ENCODE measurements at places on chromosomes 1 and 21. TPM values are rescaled to one million over a fixed set of nuclear protein-coding genes. Genes with fewer than 3 reads are reported as not detected.

GRCh38 chr1:17955302-17956285 is 152.0 kb upstream of the IGSF21 start:
- H3K27me3 ChIP-seq: no peaks in the 10 kb centered on the region
- no peaks in the 10 kb centered on the region for H3K36me3 ChIP-seq
- no peaks in the 10 kb centered on the region for H3K4me1 ChIP-seq
- no peak overlapping the region for H3K27ac ChIP-seq

DNA sequence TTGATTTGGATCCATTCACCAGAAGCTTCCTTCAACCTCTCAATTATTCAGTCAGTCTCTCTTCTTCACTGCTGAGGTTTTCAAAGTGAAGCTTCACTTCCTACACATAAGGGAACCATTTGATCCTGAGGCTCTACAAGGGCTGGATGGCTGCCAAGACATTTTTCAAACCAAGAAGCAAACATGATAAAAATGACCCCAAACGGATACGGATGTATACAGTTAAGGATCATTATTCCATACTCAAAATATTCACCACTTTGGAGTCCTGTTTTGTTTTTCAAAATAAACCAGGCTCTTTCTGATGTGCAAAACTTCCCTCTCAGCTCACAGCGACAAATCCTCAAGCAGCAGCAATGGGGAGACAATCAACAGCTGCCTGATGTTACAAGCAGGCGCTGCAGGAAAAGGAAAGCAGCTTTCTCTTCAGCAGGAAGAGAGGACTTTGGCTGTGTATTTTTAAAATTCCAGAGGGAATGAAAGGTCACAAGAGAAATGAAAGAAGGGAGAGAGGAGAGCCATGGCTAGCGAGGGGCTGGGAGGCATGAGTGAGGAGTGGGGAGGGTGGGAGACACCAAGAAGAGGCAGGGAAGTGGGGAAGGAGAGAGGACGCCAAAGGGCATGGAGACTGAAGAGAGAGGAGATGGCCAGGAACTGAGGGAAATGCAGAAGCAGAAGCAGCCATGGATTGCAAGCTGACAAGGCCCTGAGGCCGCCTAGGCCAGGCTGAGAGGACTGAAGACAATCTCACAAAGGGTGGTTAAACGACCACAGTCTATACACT is 145.4 kb downstream of the SLC45A1 start:
- no peak overlapping the region for H3K4me3 ChIP-seq
- H3K4me1 ChIP-seq: peaks cover 22% of the 10 kb centered on the region
- H3K36me3 ChIP-seq: no peaks in the 10 kb centered on the region
- no peak for DNase-seq

- H3K36me3 ChIP-seq: no peaks in the 10 kb centered on the region
- peaks cover 5% of the 10 kb centered on the region for H3K27me3 ChIP-seq
- peaks cover 3% of the 10 kb centered on the region for H3K4me1 ChIP-seq
- DNase-seq: no peak
- no peak overlapping the region for H3K4me3 ChIP-seq
Measured at GRCh38 chr1:205456868-205457745, 1.3 kb upstream of the BLACAT1 start.

- no peak for DNase-seq
- H3K27ac ChIP-seq: no peak overlapping the region
Measured at GRCh38 chr1:20830378-20830777, 43.3 kb upstream of the HP1BP3 start.

DNA sequence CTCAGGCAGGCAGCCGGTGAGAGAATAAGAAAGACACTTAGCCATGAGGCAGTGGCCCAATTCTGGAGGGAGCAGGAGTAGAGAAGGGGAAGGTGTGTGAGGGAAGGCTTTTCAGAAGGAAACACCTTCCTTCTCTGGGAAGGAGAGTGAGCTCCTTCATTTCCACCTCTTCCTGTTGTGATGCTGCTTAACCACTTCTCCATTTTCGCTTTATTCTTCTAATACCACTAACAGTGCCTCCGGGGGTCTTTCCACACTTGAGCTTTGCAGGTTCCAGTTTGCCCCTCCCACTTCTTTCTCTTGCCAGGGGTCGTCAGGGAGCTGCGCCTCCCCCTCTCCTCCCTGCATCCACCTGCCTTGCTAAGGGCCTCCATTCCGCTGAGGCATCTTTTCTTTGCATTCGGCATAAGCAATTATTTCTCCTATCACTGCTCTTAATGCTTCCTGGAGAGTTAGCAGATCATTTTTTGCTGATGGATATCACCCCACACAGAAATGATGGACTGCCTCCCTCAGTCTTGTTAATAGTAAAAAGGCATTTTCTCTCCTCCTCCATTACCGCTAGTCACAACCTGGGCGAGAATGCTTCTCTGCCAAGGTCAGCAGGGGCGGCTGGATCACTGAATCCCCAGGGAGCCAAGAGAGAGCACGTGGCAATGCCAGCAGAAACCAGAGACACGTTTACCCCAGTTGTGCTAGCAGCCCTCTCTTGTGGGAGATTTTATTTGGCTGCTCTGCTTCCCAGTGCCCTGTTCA is 74.8 kb downstream of the ELAVL4 start:
- H3K4me3 ChIP-seq: no peak overlapping the region
- no peak overlapping the region for H3K27ac ChIP-seq
- no peaks in the 10 kb centered on the region for H3K4me1 ChIP-seq
- H3K36me3 ChIP-seq: no peaks in the 10 kb centered on the region

GRCh38 chr1:43009274-43009673 is 50.6 kb upstream of the SLC2A1 start:
- H3K27ac ChIP-seq: no peak overlapping the region
- H3K36me3 ChIP-seq: no peaks in the 10 kb centered on the region
- H3K4me3 ChIP-seq: no peak overlapping the region
- H3K27me3 ChIP-seq: no peaks in the 10 kb centered on the region
- DNase-seq: no peak

GRCh38 chr1:12769031-12769430 is 4.5 kb upstream of the PRAMEF12 start:
- H3K36me3 ChIP-seq: no peaks in the 10 kb centered on the region
- no peak overlapping the region for H3K27ac ChIP-seq
- H3K27me3 ChIP-seq: no peaks in the 10 kb centered on the region
- no peak for DNase-seq

GRCh38 chr1:116545359-116545705 is 25.5 kb downstream of the CD58 start:
- H3K27me3 ChIP-seq: no peaks in the 10 kb centered on the region
- H3K4me3 ChIP-seq: no peak overlapping the region
- no peaks in the 10 kb centered on the region for H3K36me3 ChIP-seq
- no peaks in the 10 kb centered on the region for H3K4me1 ChIP-seq
- H3K27ac ChIP-seq: no peak overlapping the region

OR10Z1 gene
- total RNA-seq: not detected

Data from ovary (tissue), 10 donors.